ENCODE measurements at places on chromosomes 4 and X.
A peak's percentile ranks its signal among the peaks of the same experiment; 100 is the strongest.

DNA sequence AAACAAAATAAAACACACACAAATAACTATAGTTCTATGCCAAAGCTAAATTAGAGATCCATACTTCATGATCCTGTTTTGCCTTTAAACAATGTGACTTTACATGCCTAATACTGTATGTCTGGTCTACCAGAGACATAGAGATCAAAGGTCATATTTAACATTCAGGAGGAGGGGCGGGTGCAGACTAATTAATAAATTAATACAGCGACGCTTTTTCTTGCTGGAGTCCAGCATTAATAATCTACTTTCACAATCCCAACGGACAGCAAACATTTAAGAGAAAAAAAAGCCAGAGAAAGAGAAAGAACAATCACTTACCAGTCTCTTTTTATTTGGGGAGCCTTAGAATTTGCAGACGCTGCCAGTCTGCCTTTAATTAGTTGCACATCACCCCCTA lies 509 bp downstream of the CXXC4 start:
- no peak for DNase-seq

- no peak for DNase-seq
Observed at GRCh38 chr4:170465429-170465828, 375.7 kb upstream of the AADAT start.

DNA sequence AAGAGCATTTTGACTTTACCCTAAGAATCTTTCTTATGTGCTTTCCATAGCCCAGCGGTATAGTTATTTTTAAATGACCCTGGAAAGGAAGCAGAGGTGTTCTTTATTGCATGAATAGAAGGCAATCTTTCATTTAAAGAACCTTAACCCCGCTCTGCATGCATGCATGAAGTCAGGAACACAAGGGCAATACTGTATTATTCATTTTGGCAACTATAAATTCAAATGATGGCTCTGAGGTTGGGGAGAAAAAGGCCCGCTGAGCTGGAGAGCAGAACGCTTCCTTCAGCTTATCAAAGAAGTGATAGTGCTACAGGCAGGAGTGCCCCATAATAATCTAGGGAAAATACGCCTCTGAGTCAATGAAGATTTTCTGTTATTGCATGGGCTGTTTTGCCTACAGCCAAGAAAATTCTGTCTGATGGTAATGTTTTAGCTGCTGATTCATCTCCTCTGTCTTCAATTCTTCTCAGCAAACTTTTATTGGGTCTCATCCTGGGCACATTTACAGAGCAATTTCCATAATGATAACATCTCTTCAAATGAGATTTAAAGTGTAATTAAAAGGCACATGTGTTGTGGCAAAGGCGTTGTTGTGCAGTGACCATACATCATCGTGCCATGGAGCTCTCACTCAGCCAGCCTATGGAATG lies 452.2 kb upstream of the FTHL17 start:
- no peak for DNase-seq

DNA sequence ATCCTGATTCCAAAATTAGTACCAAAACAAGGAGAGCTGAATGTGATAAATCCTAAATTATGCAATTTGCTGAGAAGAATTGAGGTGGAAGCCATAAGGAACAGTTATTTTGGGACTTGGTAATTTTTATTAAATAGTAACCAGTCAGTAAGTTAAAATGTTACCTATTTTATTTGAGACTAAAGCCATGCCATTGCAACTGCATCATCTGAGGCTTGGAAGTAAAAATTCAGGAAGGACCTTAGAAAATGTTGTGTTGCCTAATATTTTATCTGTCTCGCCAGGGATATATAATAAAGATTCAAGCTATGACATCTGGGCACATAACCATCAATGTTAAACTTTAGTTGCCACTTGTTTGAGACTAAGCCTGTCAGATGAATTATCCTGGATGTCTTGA lies 341.3 kb upstream of the MAGEB16 start:
- DNase-seq: no peak

DNA sequence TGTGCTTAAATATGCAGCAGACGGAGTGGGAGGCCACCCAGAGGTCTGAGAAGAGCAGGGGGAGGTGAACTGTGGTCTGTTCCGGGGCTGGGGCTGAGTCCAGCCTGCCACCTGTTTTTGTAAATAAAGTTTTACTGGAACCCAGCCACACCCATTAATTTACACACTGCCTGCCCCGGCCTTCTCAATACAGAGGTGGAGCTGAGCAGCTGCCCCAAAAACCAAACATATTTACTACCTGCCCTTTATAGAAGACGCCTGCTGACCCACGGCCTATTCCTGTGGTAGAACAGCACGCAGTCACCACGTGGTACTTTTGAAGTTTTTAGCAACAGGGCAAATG lies 45.9 kb downstream of the FGFRL1 start:
- DNase-seq: peak; percentile 30

- no peak for DNase-seq
Observed at GRCh38 chr4:48642421-48643374, 137.4 kb downstream of the FRYL start.

GRCh38 chrX:46554942-46555341 lies 9.7 kb upstream of the ZNF674 start:
- peak; percentile 33 for DNase-seq

GRCh38 chr4:187149229-187149945 lies 425.7 kb upstream of the FAT1 start:
- no peak for DNase-seq

DNA sequence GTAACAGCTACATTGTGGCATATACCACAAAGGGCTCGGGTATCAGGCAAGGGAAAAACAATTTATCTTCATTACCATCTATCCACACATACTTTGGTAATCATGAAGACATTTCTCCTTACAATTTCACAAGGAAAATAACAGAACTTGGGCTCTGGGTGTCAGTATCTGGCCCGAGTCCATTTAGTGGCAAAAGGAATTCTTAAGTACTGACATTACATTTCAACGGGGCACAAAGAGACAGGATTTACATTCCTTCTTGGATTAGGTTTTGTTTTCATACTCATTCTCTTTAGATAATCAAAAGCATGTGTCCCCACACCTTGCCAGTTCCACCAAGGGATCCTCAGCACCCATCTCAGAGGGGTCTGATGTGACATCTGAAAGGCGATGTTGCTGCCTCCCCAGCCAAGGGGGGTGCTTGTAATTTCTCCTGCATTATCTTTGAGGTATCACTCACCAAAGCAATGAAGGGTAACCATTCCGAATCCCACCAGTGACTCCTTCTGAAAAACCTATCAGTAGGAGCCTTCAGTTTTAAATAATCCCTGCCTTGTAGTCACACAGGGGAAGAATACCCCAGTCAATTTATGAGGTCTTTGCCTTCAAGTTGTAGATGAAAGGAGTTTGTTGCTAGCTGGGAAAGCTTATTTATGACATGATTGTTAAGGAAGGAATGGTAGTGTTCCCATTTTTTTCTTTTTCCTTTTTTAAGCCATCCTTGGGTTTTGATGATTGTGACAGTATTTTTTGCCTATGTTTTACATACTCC lies 118.6 kb downstream of the PALLD start:
- DNase-seq: peak; percentile 69

DNA sequence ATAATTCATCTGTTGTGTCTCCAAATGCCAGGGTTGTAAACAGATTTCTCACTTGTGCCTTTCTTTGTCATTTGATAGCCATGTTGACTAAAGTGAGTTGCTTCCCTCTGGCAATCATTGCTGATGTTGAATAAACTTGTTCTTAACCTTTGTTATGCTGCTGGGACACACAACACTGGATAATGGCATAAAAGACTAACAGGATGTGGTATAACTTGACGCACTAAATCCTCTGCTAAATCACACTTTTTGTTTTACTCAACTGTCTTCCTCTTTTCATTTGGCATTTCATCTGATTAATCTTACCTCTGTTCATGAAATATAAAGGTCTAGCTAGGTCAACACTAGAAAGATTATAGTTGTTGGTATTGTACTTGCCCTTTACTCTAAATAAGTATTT lies 17.6 kb upstream of the CXCL5 start:
- peak; percentile 25 for DNase-seq

GRCh38 chr4:56038487-56039162 lies 89.9 kb downstream of the CEP135 start:
- no peak for DNase-seq

- peak; percentile 2 for DNase-seq
Observed at GRCh38 chrX:134294548-134294947, 57.6 kb downstream of the CCDC160 start.

- DNase-seq: no peak
Observed at GRCh38 chr4:100795581-100795980, 277.8 kb upstream of the EMCN start.

GRCh38 chr4:176236946-176237345 lies 32.1 kb downstream of the ASB5 start:
- no peak for DNase-seq

GRCh38 chr4:159142681-159143384 lies 40.0 kb downstream of the RAPGEF2 start:
- peak; percentile 15 for DNase-seq
